ENCODE measurements at places on chromosomes 2 and 18.

DNA sequence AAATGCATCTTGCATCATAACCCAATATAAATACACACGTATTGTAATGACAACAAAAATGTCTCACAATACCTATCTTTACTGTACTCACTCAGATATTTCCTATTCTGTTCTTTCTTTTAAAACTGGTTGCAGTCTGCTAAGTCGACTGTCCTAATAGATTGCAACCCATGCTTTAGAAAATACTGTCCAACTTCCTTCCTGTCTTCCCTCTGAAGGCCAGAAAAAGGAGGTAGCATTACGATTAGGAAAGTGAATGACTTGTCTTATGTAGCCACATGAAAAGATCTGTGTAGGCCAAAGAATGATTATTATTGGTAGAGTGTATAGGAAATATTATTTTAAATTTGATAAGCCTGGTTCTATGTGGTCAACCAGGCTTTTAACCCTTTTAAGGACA, 134.1 kb downstream of the FAM210A start:
- DNase-seq = no peak

DNA sequence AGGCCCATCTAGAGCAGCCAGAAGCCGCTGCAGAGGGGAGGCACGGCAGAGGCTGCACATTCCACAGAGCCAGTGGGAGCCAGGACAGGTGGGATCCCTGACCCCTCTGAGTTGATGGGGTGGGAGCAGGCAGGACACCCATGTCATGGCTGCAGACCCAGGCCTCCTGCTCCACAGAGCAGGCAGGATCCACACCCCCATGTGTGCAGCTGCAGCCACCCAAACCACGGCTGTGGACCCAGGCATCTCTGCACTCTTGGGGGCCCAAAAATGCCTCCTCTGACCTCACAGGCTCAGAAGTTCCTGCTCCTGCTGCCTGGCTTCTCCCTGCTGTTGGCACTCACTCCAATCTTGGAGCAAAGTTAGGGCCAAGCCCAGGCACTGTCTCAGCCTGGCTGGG, 112.3 kb upstream of the TMEM18 start:
- DNase-seq = no peak

- no peak for DNase-seq
Measured at GRCh38 chr18:500632-501405, at the start of gene COLEC12. TSS of gene COLEC12 (minus strand) at chr18:500701. CDS start at chr18:500514, 187 bp downstream.

DNA sequence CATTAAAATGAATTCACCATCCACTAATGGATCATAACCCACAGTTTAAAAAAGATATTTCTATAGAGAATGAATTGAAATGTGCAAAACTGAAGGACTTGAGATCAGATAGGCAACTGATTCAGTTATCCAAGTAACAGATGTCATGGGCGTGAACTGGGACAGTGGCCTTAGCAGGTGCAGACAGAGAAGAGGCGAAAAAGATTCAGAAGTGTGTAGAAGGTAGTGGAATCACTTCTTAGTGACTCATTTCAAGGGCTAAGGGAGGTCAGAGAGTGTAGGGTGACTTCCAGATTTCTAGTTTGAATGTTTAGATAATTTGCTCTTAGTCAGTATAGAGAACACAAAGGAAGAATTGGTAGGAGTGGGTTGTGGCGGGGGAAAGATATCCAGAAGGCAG, 79.7 kb downstream of the EHBP1 start:
- DNase-seq = no peak

DNA sequence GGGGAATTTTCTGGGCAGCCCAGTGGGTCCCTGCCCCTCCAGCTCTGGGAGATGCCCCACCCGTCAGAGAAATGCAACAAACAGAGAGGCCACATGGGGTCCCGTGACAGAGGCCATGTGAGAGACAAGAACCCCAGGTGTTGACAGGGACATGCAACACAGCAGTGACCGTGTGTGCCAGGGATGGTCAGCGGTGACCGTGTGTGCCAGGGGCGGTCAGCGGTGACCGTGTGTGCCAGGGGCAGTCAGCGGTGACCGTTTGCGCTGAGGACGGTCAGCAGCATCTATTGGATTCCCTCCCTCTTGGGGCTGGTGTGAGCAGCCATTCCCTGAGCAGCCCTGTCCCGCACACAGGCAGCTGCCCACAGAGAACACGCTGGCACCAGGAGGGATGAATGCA, 146.6 kb upstream of the OTOS start:
- DNase-seq = no peak

GRCh38 chr2:85750587-85751575, 2.9 kb upstream of the ATOH8 start:
- DNase-seq = peak; percentile 40

DNA sequence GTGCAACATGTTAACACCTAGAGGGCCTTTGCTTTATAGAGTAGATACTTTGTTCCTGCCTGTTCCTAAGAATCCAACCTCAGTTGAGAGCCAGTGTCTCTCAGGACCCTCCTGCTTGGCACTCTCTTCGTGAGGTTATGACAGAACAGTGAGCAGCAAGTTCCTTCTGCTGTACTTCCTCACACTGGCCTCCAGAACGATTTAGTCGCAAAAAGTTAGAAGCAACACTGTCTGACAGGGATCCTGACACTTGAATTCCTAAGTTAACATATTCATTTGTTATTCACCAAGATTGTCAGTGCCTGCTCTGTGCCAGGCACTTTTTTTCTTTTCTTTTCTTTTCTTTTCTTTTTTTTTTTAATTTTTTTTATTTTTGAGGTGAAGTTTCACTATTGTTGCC, 57.0 kb upstream of the ITM2C start:
- no peak for DNase-seq

DNA sequence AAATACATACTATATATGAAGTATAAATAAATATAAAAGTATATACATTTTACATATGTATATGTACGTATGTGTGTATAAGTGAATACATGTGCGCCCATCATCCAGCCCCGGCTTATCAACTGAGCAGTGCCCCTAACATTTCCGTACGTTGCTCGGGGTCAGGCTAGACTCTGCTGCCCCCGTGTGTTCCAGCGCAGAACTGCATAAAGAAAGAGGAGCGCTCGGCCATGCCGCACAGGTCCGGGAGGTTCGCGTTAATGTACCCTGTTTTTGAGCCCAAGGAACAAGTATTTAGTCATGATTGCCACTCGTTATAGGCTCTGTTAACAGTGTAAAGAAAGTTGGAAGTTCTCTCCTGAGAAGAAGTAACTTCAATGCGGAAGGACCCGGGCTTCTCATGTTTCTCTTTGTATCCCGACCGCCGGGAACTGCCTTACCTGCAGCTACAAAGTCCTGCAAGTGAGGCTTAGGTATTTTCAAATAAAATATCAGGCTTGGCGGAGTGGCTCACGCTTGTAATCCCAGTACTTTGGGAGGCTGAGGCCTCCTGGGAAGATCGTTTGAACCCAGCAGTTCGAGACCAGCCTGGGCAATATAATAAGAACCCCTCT, 55.7 kb downstream of the CD8B2 start:
- peak; percentile 68 for DNase-seq

DNA sequence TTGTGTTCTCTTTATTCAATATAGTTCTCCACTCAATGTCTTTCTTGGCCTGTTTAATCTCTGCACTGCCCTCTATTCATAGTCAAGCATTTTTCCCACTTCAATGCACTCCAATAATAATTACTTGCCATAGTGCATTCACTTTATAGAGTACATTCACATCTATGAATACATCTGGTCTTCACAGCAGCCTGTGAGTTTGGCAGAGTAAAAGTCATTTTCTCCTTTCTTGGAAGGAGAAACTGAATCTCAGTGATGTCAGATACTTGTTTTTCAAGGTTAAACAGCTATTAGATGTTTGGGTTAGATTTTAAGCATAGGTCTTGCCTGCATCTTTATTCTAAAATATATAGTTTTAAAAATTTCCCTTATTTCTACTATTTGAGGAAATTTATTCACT, 373.2 kb downstream of the TRIB2 start:
- no peak for DNase-seq

DNA sequence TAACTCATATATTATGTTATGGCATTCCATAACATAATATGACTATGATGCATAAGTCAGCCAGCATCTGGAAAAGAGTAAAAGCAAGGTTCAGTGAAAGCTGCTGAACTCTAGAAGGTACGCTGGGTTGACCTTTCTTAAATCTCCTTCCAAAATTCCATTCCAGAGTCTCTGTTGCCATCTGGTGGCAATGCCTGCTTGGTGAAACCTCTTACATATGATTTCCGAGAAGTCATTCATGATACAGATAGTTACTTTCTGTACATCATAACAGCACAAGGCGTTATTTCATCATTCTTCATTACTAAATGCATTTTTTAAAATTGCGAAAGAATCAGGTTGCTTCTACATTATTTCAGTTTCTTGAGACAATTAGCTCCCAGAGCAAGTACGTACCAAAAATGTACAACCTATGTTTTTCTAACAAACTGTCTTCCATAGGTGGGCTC, 7.0 kb upstream of the EPG5 start:
- peak; percentile 71 for DNase-seq

GRCh38 chr2:207133458-207133819, 32.3 kb downstream of the KLF7 start:
- no peak for DNase-seq

All from stimulated activated CD4-positive, alpha-beta T cell treated with anti-CD3 and anti-CD28 coated beads, Interleukin-1b, Interleukin-23, amount 100 ng/mL, for 48 hours (primary cell).